ENCODE measurements at places on chromosomes 3 and 15. TPM values are rescaled to one million over a fixed set of nuclear protein-coding genes. Genes with fewer than 3 reads are reported as not detected.

- DNase-seq = no peak
Measured at GRCh38 chr15:84595660-84596059, 5.1 kb upstream of the ZSCAN2 start.

Gene GOLGA6B
- not detected for total RNA-seq

DNA sequence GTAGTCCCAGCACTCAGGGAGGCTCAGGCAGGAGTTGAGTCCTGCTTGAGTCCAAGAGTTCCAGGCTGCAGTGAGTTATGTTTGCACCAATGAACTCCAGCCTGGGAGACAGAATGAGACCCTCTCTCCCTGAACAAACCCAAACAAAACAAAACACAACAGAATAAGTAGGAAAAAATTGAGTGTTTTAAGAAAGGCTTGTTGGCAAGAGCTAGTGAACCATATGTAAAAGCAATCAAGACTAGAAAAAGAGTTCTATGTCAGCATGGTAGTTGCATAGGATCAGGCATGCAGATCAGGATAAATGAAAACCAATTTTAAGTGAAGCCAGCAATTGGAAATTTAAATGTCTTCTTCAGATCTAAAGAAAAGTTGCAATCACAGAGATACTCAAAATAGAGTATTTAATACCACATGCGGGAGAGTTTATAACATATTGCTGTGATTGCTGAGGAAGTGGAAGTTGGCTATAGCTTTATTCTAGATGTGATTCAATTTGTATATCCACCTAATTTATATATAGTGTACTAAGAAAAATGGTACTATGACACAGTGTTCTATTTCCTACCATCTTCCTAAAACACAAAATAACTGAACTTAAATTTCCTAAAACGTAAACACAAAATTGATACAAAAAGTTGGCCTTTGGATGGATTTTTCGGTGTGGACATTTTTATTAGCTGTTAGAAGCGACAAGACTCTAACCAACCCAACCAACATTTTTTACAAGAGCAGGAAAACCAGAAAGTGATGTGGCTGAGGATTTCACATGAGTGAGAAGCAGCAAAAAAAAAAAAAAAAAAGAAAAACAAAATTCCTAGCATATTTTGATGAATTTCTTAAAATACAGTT is 101.9 kb upstream of the ROBO1 start:
- no peak for DNase-seq

GRCh38 chr3:113985541-113985940 is 37.7 kb downstream of the ZDHHC23 start:
- DNase-seq = no peak

DNA sequence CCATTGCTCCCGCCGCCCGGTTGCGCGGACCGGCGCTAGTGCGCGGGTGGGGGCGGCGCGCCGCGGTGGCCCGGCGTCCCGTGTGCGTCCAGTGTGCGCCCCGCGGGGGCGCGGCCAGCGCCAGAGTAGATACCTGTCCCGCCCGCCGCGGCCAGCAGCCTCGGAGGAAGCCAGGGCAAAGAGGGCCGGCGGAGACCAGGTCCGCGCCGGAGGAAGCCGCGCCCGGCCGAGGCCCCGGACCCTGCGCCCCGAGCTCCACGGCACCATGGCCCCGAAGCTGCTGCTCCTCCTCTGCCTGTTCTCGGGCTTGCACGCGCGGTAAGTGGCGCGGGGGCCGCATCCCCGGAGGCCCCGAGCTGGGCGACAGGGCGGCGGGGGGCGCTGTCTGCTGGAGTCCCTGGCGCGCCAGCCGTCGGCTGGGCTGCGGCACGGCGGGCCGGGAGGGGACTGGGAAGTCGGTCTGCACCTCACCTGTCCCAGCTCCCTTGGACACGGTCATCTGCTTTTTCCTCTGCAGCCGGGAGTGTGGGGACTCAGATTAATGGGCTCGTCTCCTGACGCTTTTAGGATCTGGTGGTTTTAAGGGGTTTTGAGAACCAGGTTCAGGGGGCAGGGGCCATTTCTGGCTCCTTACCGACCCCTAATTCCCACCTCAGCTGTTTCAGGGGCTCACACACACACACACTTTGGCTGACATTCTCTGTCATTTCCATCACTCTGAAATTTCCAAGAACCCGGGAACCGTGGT is 464 bp downstream of the GABRG3 start:
- DNase-seq = no peak

Gene SPTSSB
- 2.0 TPM for total RNA-seq

Gene LEKR1
- total RNA-seq = 8.0 TPM

DNA sequence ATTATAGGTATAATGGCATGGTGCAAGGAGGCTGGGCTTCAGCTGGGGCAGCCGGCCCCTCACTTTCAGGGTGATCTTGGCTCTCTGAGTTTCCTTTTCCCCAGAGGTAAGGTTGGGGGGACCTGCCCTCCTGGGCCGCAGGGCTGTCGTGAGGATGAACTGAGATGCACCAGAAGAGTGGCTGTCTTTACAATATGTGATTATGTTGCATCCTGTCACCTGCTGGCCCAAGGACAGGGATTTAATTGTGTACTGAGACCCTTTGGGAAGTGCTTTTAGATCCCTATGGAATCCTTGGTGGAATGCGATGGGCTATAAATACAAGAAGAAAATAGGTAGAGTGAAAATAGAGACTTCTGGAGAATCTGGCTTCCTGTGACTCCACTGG is 22.1 kb downstream of the ANAPC13 start:
- DNase-seq = no peak

DNA sequence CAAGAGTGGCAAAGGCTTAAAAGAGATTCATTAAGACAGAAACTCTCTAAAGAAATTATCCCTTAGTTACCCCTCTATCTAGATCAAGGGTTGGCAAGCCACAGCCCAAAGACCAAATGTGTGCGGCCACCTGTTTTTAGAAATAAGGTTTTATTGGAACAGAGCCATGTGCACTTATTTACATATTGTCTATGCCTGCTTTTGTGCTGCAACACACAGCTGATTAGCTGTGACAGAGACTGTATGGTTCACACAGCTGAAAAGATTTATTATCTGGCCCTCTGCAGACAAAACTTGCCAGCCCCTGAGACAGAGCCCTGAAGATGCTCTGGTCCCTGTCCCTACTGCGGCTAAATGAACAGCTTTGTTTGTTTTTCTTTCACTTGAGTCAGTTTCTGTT is 88.1 kb downstream of the ADAMTS9 start:
- DNase-seq = no peak

GRCh38 chr15:26887926-26888666 is 21.2 kb downstream of the GABRA5 start:
- DNase-seq = no peak

- no peak for DNase-seq
Measured at GRCh38 chr15:53193149-53193548, 403.0 kb upstream of the ONECUT1 start.

Gene CXCR6
- total RNA-seq = 4.5 TPM

DNA sequence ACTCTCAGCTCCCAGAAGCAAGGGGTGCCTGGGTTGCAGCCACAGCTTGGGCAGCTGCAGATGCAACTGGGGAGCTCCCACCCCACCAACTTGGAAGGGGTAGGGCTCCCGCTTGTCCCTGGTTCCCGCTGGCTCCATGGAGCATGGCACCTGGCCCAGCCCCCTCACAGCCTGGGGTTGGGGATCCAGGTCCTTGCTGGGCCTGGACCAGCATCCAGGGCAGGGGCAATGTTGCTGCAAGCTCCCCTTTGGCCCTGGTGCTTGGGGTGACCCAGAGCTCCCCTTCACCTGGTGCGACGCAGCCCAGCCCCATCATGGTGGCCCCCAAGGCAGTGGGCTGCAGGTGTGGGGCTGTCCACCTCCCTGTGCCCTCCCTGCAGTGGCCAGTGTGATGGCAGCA is 99.6 kb upstream of the FRMD4B start:
- no peak for DNase-seq

DNA sequence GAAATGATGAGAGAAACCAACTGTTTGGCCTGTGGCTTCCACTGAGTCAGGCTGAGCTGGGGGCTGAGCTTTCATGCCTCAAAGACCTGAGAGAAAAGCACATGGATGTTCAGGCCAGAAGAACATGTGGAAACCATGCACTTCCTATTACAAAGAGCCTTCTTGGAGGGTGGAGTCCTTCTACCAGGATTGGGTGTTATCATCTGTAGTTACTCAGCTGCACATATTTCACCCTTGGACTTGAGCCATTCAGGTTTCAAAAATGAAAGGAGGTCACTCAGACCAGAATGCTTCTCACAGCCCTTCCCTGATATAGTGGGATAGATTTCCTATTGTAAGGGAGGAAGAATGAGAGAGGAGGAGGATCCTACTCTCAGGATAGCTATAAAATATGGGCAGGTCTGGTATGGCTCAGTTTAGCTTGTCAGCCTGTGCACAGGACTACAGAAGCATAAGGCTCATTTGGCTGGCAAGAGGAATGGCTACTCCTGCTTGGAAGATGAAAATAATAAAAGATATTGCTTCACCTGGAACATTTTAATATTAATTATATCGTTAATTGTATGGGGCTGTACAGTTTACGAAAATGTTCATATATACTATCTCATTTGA is 173.6 kb upstream of the TMC3 start:
- DNase-seq = no peak

Gene PPIB
- 239 TPM for total RNA-seq

DNA sequence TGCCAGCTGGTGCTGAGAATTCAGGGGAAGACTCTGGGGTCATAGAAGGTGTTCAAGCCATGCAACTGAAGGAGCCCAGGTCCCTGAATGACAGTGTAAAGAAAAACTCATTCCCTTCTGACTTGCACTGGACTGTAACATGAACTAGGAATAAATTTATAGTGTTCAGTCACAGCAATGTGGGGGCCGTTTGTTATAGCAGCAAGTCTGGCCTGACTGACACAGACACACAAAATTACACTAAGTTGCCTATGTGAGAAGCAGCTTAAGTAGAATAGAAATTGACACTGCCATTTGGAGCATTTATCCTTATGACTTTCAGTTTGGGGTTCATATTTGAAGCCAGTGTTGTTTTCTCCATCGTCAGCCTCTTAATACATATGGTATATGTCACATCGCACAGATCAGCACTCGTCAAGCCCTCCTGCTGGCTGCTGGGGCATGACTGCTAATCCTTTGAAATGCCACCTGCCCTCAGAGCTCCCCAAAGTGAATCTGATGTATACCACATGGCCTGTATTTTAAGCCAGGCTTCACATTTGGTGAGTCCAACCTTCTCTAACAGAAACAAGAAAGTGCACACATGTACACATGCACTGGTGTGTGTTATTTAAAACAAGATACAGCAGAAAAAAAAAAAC is 17.1 kb upstream of the HEG1 start:
- DNase-seq = no peak

DNA sequence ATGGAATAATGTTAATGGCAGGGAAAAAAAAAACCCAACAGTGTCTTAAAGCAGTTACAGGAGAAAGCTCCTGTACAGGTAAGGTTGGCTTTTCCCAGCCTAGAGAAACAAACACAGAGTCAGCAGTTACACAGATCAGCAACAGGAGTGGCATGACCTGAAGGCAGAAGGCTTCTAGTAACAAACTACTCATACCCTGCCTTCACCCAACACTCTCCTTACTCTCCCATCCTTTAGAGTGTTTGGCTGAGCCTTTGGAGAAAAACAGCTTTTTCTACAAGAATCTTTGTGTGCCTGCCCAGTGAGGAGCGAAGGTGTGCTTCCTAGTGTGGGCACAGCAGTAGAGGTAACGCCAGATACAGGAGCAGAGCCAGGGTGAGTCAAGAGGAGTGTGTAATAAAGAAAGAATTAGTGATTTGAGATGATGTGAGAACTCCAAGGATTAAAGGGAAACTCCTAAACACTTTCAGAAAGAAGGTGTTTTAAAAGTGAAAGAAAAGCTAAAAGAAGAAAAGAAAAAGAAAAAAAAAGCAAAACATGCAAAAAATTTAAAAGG is 152.7 kb downstream of the POLR2M start:
- no peak for DNase-seq

GRCh38 chr3:133328373-133328772 is 71.5 kb upstream of the BFSP2 start:
- DNase-seq = no peak

All from breast epithelium (tissue), 4 donors.